ENCODE measurements at places on chromosomes 13 and 19. TPM values are rescaled to one million over a fixed set of nuclear protein-coding genes. Genes with fewer than 3 reads are reported as not detected.

GRCh38 chr19:2329149-2329478 is 630 bp downstream of the SPPL2B start:
- DNase-seq, result no peak
- H3K27ac ChIP-seq, result peak overlapping the region; percentile 97
- H3K4me3 ChIP-seq, result peak overlapping the region; percentile 93
- H3K36me3 ChIP-seq, result peaks cover 41% of the 10 kb centered on the region
- H3K4me1 ChIP-seq, result peaks cover 27% of the 10 kb centered on the region

Gene MBD3L3
- not detected for total RNA-seq

GRCh38 chr19:18494267-18494607 is 27.6 kb downstream of the ELL start:
- H3K4me1 ChIP-seq, result peaks cover 23% of the 10 kb centered on the region
- no peak overlapping the region for H3K4me3 ChIP-seq
- H3K36me3 ChIP-seq, result no peaks in the 10 kb centered on the region
- DNase-seq, result no peak
- no peaks in the 10 kb centered on the region for H3K27me3 ChIP-seq

- peaks cover 9% of the 10 kb centered on the region for H3K4me1 ChIP-seq
- DNase-seq, result peak; percentile 83
- H3K36me3 ChIP-seq, result no peaks in the 10 kb centered on the region
- peaks cover 40% of the 10 kb centered on the region for H3K27me3 ChIP-seq
- H3K4me3 ChIP-seq, result no peak overlapping the region
These were observed 11.3 kb upstream of the FFAR2 start for GRCh38 chr19:35436477-35437405.

Gene PGLYRP2
- not detected for total RNA-seq

- peak overlapping the region; percentile 71 for H3K4me3 ChIP-seq
- no peaks in the 10 kb centered on the region for H3K27me3 ChIP-seq
- no peaks in the 10 kb centered on the region for H3K36me3 ChIP-seq
- DNase-seq, result peak; percentile 47
- H3K4me1 ChIP-seq, result peaks cover 8% of the 10 kb centered on the region
These were observed 1193.8 kb downstream of the SLITRK1 start for GRCh38 chr13:82688400-82688994.

All from MCF 10A (cell line).